ENCODE measurements at places on chromosomes 12 and 14.

DNA sequence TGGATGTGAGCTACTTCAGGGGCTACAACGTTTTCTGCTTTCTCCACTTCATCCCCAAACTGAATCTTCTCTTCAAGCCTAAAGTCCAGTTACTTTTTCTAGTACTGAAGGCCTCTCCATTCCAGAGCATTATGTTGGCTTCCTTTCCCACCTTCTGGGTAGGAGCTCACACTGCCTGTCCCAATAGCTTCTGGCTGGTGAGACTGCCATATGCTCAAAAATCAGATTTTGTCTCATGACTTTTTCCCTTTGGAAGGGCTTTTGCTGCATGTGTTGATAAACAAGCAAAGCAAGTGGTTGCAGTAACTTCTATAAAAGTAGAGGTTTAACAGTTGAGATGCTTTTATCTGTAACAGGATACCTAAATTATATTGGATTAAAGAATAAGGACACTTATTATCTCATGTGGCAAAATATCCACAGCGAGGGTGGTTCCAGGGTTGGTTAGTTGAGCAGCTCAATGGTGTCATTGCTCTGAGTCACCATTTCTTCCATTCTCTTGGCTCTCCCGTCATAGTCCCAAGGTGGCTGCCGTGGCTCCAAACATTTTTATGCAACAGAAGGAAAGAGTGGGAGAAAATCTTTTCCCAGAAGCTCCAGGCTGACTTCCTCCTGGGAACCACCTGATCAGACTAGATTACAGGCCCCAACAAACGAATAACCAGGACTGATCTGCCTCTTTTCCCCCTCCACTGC lies 15.1 kb upstream of the PPFIBP1 start:
- DNase-seq, result no peak

GRCh38 chr12:31518680-31519227 lies 72.2 kb downstream of the DENND5B start:
- no peak for DNase-seq

- DNase-seq, result peak; percentile 73
Measured at GRCh38 chr12:53213348-53213747, 6.3 kb upstream of the ITGB7 start.

DNA sequence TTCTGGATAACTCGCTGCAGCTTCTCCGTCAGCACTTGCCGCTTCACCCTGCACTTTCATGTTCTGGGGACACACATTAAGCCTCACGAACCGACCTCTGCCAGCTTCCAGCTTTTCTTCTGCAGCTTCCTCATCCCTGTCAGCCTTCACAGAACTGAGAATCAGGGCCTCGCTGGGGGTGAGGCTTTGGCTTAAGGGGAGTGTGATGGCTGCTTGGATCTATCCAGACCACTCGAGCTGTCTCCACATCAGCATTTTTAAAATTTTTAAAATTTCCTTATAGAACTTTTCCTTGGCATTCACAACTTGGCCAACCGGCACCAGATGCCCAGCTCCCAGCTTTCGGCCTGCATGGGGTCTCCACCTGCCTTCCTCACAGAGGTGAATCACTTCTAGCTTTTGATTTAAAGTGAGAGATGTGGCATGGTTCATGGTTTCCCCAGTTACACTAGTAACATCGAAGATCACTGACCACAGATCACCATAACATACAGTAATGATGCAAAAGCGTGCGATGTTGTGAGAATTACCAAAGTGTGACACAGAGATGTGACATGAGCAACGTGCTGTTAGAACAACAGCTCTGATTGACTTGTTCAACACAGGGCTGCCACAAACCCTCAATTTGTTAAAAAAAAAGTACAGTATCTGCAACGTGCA lies 139.1 kb upstream of the C14orf180 start:
- DNase-seq, result no peak

DNA sequence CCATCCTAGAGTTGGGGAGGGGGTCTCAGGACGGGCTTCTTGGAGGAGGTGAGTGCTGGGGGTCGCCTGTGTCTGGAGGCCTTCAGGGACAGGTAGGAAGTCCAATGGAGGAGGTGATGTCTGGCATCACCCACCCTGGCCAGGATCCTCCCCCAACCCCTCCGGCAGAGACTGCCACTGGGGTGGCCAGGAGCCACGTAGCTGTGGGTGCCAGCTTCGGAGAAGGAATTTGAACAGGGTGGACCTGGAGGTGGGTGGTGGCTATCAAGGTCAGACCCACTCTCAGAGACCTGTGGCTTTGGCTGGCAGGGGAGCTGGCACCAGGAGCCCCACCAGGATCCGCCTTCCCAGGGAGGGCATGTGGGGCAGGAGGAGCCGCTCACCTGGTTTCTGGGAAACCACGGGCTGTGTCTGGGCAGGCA lies 9.1 kb downstream of the CEP170B start:
- no peak for DNase-seq

GRCh38 chr14:86464341-86464740 lies 934.4 kb downstream of the FLRT2 start:
- DNase-seq, result no peak

DNA sequence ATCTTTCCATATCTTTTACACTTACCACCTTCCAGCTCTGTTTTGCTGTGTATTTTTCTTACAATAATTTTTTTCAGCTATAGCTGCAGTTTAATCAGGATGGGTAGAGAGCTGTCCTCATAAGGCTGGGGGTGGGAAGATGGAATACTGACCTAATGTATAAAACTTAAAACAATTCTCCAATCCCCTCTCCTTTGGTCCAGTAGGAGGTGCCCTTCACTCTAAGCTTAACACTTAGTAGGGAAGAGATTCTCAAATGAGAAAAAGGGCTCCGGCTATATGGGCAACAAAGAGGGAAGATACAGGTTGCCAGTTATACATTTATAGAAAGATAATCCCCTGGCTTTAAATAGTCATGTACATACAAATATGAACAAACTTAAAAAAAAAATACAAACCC lies 2.8 kb downstream of the ORMDL2 start:
- no peak for DNase-seq

DNA sequence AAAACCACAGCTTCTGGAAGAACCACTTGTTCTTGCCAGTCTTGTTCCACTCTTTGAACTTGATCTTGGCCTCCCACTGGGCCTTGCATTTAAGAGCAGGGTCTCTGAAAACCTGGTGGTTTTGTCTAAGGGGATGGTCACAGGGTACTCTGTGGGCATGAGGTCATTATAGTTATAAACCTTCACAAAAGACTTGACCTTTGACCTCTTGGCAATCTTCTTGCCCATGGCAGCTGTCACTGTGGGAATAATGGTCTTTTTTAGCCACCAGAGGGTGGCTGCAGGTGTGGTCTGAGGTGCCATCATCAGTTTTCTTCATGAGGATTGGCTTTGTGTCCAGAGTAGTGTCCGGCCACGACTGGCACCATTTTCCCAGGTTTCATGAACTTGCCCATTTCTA lies 9.1 kb downstream of the ATP6V0A2 start:
- no peak for DNase-seq

- DNase-seq, result no peak
Measured at GRCh38 chr12:11568762-11569478, 80.6 kb upstream of the ETV6 start.

GRCh38 chr12:128976120-128976738 lies 123.0 kb downstream of the GLT1D1 start:
- no peak for DNase-seq
